ENCODE measurements at places on chromosomes 1 and 21.

- peak; percentile 79 for DNase-seq
Measured at GRCh38 chr1:207284209-207284897, 37.1 kb upstream of the CD55 start.

DNA sequence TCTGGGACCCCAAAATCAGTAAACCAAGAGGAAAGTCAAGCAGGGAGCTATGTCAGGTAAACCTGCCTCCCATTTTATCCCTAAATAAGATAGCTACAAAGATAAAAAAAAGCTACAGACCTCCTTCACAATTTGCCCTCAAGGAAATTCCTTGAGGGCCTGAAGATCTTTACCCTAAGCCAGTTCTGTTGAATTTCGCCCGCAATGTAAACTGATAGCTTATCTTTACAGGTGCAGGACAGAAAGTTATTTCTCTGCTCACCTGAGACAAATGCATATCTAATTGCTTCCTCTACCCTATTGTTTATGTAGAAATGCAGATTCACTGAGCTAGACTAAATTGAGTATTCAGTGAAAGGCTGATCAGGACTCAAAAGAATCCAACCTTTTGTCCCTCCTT lies 153.4 kb upstream of the CHRM3 start:
- DNase-seq = no peak

- DNase-seq = peak; percentile 44
Measured at GRCh38 chr1:230067419-230067870, 407 bp downstream of the GALNT2 start.

DNA sequence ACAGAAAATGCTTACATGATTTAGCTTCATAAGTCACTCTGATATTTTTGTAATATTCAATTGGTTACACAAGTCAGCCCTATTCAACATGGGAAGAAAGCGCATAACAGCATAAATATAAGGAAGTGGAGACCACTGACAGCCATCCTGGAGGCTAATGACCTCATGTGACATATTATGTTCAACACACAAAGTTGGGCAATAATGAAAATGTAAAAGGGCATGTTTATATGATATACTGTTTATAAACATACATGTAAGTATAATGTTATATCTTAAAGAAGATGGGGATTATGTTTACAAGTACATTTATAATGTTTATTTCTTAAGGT lies 30.2 kb downstream of the EVI5 start:
- no peak for DNase-seq

DNA sequence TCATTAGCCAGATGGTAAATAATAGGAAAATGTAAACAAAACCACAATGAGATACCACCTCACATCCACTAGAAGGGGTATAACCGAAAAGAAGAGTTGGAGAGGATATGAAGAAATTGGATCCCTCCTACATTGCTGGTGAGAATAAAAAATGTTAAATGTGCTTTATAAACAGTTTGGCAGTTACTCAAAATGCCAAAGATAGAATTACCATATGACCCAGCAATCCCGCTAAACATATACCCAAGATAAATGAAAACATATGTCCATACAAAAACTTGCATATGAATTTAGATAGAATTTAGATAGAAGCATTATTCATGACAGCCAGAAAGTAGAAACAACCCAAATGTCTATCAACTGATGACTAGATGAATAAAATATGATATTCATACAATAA lies 4.4 kb upstream of the FMO2 start:
- DNase-seq = no peak

DNA sequence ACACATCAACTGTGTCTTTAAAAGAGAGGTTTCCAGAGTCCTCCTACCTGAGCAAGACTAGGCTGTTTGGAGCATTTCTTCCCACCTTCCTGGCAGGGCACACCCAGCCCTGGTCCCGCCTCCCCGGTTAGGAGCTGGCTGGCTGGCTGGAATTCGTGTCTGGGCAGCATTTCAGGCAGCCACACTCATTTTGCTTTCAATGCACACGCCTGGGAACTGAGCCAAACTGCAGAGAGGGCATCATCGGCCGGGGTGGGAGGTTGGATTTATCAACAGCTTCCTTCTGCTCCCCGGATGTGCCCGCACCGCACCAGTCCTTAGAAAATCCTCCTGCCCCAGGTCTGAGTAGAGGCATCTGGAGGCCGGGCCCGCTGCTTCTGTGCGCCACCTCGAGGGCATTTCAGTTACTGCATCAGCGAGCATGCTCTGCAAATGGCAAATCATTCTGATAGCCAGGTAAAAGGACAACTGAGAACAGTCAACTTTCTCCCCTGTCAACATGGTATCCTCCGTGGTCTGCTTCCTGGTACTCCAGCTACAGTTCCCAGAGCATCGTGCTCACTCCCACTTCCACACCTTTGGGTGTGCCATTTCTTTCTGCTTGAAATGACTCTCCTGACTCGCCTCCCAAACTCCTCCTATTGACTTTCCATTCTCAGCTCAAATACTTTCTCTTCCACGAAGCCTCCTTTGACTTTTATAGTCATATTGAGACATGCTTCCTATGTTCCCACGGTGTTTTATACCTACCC lies 20.6 kb downstream of the TCEA3 start:
- peak; percentile 95 for DNase-seq

DNA sequence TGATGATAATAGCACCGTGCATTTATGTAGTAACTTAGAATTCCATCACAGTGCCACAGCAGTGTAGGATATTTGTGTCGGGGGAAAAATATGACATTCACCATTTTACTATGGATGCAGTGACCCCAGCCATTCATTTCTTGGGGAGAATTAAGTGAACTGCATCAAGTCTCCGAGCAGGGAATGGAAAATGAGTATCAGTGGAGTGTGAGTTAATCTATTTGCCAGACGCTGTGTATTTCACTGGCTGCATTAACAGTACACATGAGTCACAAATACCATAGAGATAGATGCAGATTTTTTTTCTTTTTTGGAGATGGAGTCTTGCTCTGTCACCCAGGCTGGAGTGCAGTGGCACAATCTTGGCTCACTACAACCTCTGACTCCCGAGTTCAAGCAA lies 33.8 kb upstream of the SLC45A1 start:
- DNase-seq = peak; percentile 24

GRCh38 chr1:156744786-156745419 lies 4.0 kb upstream of the MRPL24 start:
- DNase-seq = no peak

- DNase-seq = no peak
Measured at GRCh38 chr1:161176468-161177111, 717 bp downstream of the B4GALT3 start.

GRCh38 chr1:80509965-80510522 lies 1290.7 kb upstream of the ADGRL2 start:
- no peak for DNase-seq

DNA sequence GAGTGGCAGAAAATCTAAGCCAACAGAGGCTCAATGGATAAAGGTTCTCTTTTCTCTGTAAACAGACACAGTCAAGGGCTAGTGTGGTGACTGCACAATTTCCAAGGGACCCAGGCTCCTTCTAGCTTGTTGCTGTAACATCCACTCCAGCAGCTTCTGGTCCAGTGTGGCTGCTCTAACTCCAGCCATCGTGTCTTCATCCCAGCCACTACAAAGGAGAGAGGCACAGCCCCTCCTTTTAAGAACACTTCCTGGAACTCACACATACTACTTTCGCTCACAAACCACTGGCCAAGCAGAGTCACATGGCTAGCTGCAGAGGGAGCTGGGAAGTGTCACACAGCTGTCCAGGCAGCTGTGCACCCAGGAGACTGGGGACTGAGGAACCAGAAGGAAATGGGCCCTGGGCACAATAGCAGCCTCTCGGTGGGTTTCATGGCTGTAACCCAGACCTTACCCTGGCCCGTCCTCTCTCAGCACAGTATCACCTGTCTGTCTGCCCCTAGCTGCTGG lies 188.6 kb upstream of the VAMP3 start:
- DNase-seq = no peak

- peak; percentile 5 for DNase-seq
Measured at GRCh38 chr1:200624679-200625335, 4.3 kb upstream of the KIF14 start.

GRCh38 chr1:5742801-5743200 lies 249.4 kb downstream of the NPHP4 start:
- DNase-seq = no peak

DNA sequence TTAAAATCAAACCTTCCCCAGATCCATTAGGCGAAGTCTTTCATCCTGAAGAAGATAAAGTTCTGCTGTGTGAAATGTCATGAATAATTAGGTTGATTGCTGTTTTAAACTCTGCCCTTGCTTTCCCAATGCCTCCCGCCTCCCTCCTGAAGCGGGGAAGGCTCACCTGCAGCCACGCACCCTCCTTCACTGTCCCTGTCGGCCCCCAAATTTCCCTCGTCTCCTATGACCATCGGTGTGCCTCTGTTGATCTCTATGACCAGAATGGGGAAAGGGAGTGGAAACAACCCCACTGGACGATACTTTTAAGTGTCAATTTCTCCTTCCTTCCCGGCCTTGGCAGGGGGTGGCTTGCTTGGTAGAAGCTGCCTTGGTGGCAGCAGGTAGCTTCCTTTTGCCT lies 35.1 kb downstream of the LHX4 start:
- no peak for DNase-seq

DNA sequence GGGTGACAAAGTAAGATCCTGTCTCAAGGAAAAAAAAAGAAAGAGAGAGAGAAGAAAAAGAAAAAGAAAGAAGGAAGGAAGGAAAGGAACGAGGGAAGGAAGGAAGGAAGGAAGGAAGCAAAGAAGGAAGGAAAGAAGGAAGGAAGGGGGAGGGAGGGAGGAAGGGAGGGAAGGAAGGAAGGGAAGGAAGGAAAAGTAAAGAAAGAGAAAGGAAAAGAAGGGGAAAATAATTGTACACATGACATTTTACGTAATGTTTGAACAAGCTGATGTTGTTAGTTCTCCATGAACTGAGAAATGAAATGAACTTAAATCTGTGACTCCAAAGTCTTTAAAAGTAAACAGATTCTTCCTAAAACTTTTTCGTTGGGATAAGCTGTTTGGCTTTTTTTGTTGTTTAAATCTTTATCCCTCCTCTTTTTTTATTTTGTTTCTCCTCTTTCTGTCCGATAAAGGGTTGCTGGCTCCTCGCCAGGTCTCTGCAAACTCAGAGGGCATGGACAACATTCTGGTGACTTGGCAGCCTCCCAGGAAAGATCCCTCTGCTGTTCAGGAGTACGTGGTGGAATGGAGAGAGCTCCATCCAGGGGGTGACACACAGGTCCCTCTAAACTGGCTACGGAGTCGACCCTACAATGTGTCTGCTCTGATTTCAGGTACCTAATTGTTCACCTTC lies 59.8 kb downstream of the IL12RB2 start:
- DNase-seq = no peak

DNA sequence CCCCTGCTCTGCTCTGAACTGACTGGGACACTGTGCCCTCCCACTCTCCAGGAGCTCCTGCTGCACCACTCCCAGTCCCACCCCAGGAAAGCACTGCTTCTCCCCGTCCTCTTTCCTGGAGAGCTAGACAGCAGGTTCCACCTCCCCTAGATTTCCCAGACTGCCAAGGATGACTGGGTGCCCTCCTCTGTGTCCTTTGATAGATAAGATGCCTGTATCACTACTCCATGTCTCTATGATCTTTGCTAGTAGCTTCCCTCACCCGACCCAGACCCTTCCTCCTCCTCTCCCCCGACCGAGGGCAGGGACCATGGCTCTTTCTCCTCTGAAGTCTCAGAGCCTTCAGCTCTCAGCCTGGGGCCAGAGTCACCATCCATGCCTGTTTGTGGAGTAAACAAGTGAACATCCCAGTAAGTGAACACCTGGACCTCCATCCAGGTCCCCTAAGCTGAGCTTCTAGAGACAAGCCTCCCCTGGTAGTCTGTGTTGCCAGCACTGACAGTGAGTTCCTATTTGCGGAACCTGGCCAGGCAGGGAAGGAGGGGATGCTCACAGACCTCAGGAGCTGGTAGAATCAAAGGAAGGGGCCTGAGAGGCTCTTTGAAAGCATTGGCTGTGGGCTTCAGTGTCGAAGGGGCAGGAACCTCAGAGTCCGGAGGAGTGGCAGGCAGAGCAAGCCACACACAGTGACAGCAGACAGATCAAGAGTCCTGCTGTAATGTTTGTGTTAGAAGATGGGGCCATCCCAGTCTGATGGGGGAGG lies 104.0 kb downstream of the PAX7 start:
- no peak for DNase-seq

DNA sequence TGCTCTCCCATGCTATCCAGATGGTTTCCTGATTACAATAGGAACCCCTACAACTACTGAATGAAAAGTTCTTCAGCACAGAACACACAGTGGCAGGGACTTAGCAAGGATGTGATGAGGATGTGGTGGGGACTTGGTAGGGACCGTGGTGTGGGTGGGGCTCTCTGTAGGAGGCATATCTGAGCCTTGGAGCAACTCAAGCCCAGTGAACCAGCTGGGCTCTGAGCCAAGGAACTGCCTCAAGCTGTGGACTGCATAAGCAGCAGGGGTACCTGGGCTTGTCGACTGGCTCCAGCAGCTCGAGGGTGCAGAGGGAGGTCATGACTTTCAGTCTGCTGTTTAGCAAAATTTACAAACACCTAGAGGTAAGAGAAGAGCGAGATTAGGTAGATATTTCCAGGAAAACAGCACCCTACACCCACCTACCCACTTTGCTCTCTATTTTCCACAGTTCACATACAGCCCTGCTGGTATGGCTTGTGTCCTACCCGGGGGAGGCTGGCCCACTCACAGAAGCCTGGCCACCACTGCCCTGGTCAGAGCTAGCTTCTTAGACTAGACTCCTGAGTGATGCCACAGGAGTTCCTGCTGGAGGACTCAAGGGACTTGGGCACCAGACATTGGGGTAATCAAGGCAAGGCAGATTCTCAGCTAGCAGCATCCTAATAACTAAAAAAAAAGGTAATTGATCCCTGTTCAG lies 86.8 kb upstream of the GCLM start:
- no peak for DNase-seq

GRCh38 chr1:210233216-210233494 lies 559 bp downstream of the SERTAD4 start:
- no peak for DNase-seq

DNA sequence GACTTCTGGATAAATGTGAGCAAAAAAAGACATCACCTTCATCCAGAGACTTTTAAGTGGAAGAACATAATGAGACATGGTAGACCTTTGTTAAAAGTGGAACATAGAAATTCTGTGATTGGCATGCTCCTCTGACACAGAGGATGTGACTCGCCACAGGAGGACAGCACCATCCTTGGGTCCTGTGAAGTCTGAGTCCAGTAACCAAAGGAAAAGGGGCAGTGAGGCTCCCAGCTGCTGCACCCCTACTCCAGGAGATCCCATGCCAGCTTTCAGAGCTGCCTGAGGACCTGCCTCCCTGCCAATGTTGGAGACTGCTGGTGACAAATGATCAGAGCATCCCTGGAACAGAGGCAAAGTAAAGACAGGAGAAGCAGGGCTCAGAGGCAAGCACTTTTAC lies 136.2 kb downstream of the BRINP2 start:
- no peak for DNase-seq

GRCh38 chr21:15441060-15441493 lies 288.7 kb upstream of the USP25 start:
- DNase-seq = no peak

DNA sequence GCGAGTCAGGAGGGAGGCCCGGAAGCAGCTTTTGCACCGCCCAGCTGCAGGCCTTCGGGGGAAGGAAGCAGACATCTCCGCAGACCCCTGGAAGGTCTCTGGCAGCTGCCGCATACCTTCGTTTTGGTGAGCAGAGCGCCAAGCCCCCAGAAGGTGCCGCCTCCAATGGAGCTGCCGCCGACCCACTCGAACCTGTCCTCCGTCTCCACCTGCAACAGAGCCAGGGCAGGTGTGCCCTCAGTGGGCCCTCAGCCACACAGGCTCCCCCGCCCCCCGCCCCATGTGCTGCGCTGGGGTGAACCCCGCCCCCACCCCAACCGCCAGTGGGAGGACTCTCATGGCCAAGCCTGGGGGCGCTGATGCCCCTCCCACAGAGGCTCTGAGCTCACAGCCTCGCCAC lies 6.2 kb downstream of the PANK4 start:
- DNase-seq = no peak
